ENCODE measurements at places on chromosomes 6 and 20.

GRCh38 chr6:124962639-124963415 lies 590 bp downstream of the RNF217 start:
- no peak for DNase-seq

DNA sequence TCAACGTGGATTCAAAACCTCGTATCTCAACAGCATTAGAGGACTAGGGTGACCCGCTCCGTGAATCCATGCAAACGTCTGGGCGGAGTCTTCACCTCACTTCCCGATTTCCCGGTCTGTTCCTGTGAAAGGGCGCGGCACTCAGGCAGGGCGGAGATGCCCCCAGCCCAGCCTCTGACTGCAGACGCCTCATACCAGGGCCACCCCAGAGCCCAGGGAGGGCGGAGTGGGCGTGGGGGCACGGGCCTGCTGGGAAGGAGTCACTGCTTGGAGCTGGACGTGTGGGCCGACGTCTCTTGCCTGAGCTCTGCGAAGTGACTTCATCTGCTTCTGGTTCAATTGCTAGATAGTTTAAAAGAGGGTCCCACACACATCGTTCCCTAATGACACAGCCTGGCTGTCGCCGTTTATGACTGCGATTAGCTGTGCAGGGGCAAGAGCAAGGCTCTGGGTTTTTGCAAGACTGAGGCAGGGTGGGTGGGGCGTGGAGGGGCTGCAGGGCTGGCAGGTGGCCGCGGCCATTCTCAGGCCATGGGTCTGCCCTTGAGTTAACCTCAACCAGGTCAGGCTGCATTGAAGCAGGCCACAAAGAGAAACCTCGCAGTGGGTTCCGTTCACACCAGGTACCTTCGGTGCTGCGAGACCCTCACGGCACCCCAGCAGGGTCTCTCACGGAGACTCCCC lies 15.0 kb downstream of the SMOC2 start:
- DNase-seq = no peak

GRCh38 chr6:37835923-37836322 lies 16.4 kb downstream of the ZFAND3 start:
- DNase-seq = no peak

GRCh38 chr20:16537025-16537665 lies 36.1 kb downstream of the KIF16B start:
- DNase-seq = no peak

DNA sequence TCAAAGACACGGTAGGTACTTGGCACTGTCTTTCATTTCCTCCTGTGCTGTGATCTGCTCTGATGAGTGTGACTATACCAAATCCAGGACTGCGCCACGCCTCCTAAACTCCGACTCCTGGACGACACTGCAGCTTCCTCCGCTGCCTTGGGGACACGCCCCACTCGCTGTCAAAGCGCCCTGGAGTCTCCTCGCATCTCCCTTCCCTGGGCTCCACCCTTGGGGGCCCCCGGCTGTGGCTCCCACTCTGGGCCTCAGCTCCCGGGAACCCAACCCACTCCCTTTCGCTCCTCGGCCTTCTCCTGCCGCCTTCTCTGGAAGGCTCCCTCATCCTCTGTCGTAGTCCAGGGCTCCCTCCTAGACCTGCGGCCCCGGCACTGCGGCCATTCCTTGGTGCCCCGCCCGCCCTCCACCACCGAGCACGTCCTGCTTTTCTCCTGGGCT lies 61.2 kb downstream of the RSPH3 start:
- no peak for DNase-seq

DNA sequence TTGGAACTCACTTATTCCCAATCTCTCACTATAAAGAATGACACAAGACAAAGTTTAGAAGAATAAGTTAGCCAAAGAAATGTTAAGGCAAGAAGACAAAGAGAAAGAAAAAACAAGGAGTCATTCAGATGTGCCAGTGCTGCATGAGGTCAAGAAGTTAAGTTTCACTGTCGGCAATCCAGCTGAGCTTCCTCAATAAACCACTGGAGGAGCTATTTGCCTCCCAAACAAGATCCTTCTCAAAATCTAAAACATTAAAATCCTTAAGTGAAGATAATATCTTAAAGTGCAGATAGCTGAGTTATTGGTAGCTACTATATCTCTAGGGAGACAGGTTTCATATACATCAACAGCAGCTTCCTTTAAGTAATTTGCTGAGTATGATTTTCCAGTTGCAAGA lies 512.3 kb downstream of the HDGFL1 start:
- no peak for DNase-seq

DNA sequence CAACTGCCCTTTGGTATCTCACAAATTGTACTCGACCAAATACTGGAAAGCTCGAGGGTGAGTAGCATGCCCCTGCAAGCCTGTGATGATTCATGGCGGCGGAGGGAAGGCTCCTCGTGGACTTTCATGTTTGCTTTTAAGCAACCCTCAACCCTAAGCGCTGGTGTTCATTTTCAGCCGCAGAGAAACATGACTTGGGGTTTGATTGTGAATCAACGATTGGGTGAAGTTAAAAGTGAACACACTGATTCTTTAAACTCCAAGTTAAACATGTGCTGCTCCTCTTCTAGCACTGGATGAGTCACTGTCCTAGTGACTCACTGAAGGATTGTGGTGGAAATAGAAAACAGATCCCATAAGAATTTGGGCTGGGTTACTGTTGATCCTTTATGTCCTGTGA lies 8.3 kb downstream of the CD109 start:
- DNase-seq = peak; percentile 59

GRCh38 chr6:54267798-54268197 lies 40.4 kb upstream of the TINAG start:
- DNase-seq = no peak

- DNase-seq = no peak
Observed at GRCh38 chr20:49542514-49542991, 25.4 kb downstream of the PTGIS start.

GRCh38 chr6:27812805-27813492 lies 99.2 kb downstream of the OR2B2 start:
- DNase-seq = no peak

DNA sequence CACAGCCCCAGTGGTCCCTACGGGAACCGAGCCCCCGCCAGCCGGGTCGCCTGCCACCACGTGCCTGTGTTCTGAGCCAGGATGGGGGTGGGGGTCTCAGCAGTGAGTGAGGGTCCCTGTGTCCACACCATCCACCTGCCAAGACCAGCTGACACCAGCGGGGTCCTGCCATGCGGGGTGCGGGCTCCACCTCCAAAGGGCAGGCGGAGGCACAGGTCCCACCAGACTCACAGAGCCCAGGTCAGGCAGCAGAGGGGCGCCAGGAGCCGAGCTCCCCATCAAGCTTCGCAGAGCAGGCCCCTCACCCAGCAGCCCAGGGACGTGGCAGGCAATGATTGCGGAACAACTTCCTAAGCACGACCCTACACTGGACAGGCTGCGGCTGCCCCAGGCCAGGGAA lies 50.5 kb downstream of the KCNQ2 start:
- DNase-seq = no peak

- DNase-seq = peak; percentile 85
Observed at GRCh38 chr20:3173610-3174441, 477 bp upstream of the LZTS3 start.

DNA sequence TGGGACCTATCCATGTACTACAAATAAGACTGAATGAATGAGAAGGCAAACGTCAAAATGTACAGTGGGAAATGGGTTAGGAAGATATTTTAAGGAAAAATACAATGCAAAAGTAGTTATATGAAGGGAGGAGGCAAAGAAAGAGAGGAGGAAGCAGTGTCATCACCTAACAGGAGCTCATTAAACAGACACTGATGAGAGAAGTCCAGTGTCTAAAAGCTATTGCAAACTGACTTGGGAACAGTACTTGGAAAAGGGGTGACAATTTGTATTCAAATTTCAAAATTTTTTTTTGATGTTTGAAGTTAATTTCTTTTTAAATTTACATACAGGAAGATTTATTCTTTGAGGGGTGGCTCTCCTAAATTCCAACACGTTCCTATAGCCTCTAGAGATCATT lies 143.5 kb upstream of the NOX3 start:
- DNase-seq = no peak

GRCh38 chr6:106122938-106123656 lies 37.0 kb downstream of the PRDM1 start:
- no peak for DNase-seq

DNA sequence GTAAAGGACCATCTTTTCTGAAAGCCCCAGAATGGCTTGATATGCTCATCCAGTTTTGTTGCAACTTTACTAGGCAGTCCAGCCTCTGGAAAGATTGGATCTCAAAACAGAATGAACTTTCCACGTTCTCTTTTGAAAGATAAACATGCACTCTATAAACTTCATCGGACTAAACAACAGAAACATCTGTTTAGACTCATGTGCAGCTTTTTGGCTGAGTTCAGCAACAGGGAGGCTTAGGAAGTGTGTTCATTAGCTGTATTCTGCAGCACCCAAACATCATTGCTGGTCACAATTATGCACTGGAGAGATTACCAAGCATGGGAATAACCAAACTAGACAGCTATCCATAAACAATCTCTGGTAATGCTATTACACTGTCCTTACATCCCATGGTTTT lies 180.5 kb downstream of the TENT5A start:
- no peak for DNase-seq

DNA sequence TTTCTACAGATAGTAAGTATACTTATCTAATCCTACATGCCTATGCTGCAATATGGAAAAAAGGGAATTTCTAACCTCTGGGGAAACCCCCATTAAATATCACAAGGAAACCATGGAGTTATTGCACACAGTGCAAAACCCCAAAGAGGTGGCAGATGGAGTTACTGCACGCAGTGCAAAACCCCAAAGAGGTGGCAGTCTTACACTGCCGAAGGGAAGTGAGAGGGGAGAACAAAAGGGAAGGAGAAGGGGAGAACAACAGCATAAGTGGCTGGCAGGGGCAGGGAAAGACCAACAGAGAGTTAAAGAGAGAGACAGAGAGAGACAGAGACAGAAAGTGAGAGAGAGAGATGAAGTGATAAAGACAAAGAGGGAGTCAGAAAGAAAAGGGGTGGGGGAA lies 43.8 kb upstream of the EIF2S2 start:
- DNase-seq = no peak

DNA sequence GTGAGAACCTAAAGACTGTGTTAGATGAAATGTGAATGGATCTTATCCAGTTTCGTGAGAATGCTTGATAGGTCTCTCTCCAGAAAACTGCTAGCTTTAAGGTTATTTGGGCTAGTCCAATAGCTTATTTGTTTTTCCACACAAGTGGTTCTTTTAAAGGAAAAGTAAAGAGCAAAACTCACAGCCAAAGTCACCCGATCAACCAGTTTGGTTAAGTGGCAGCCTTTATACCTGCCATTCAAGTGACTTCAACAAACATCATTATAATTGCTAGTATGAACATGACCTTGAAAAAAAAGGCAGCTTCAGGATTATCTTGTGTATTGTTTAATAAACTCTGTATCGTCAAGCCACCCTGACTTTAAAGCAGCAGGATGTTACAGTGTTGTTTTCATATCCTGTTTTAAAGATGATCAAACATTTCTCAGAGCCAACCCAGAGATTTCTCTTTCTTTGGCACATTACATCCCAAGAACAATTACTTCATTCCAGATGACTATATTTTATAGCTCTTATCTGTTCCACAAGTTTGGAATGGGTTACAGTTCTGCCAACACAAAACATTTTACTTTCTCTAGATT lies 253.4 kb downstream of the EPHA7 start:
- no peak for DNase-seq

DNA sequence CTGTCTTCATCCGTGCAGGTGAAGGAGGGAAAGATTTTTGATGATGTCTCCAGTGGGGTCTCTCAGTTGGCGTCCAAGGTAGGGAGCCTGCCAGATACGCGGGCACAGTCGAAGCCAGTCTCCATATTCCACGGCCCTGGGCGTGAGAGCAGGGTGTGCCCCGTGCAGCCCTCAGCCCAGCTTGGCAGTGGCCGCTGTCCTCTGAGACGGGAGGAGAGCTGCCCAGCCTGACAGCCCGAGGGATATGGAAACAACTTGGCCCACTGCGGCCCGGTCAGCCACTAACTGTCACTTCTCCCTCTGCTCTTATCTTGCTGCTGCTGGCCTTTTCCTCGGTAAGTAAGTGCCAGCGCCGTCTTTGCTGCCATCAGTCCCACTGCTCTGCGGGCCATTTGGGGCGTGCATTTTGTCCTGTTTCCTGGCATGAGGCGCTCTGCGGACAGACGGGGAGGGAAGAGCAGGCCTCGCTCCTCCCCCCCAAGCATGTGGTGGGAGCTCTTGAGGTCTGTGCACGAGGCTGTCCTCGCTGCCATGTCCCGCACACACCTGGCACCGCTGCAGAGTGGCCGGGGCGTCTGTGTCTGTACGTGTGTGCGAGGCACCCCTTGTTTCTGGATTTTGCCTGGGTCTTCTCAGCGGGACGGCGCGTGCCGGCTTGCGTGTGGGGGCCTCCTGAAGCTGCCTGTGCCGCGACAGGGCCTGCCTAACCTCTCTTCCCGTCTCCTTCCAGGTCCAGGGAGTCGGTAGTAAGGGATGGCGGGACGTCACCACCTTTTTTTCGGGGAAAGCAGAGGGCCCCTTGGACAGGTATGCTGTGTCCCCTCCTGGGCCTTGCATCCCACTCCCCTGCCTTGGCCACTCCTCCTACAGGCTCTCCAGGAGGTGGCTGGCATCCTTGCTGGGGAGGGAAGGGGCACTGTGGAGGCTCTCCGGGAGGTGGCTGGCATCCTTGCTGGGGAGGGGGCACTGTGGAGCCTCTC lies 7.1 kb upstream of the COL20A1 start:
- no peak for DNase-seq

GRCh38 chr6:66865771-66866170 lies 1158.7 kb upstream of the EYS start:
- DNase-seq = no peak

- no peak for DNase-seq
Observed at GRCh38 chr6:161133963-161134362, 139.9 kb downstream of the AGPAT4 start.

DNA sequence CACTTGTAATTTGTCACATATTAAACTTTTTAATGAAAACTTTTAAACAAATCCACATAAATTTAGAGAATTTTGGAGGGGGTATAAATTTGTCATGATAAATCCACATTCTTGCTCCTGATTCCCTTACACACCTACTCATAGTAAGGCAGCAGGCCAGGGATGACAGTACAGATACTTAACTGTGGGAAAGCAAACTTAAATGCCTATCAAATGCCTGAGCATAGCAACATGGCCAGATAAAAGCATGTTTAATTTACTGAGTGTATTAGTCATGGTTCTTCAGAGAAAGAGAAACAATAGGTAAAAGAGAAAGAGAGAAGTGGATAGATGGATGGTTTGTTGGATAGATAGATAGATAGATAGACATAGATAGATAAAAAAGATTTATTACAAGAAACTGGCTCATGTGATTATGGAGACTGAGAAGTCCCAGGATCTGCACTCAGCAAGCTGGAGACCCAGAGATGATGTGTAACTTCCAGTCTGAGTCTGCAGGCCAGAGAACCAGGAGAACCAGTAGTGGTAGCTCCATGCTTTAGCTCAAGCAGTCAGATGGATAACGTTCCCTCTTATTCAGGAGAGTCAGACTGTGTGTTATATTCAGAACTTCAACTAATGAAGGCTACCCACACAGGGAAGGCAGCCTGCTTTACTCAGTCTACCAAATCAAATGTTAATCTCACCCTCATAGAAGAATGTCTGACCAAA lies 15.9 kb upstream of the ADGRF1 start:
- no peak for DNase-seq

- DNase-seq = peak; percentile 47
Observed at GRCh38 chr20:51335329-51335841, 207.1 kb downstream of the NFATC2 start.

- no peak for DNase-seq
Observed at GRCh38 chr6:126153661-126154060, 167.3 kb downstream of the TRMT11 start.

GRCh38 chr6:9717568-9717967 lies 697.3 kb downstream of the TFAP2A start:
- DNase-seq = no peak

- no peak for DNase-seq
Observed at GRCh38 chr6:38445336-38445735, 194.4 kb downstream of the BTBD9 start.

Data from stimulated activated CD8-positive, alpha-beta memory T cell treated with anti-CD3 and anti-CD28 coated beads, Interleukin-15, amount 100 ng/mL, for 48 hours (primary cell).